ENCODE measurements at places on chromosomes 5 and 9. TPM values are rescaled to one million over a fixed set of nuclear protein-coding genes. Genes with fewer than 3 reads are reported as not detected.

The KCNN2 gene
- total RNA-seq: 21.7 TPM

DNA sequence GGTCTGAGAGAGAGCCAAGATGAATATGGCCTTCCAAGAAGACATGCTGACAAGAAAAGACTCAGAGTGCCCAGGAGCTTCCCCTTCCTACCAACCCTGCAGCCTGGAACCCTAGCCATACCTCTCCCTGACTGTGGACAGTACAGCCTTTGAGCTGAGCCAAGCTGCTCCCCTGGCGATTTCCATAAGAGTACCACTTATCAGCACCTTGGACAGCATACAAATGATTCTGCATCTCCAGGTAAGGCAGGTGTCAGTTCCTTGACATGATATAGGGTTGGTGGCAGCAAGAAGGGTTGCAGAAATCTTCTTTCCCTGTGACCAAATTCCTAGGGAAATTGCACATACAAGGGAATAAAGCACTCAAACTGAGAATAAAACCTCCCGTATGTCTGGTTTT, 58.3 kb downstream of the MFAP3 start:
- peaks cover 2% of the 10 kb centered on the region for H3K4me1 ChIP-seq
- no peak overlapping the region for H3K4me3 ChIP-seq

- H3K27me3 ChIP-seq: no peaks in the 10 kb centered on the region
- no peak overlapping the region for H3K27ac ChIP-seq
- DNase-seq: no peak
- no peaks in the 10 kb centered on the region for H3K4me1 ChIP-seq
Measured at GRCh38 chr5:172731680-172732074, 39.3 kb downstream of the DUSP1 start.

- H3K27me3 ChIP-seq: no peaks in the 10 kb centered on the region
- H3K4me1 ChIP-seq: no peaks in the 10 kb centered on the region
- peaks cover 80% of the 10 kb centered on the region for H3K36me3 ChIP-seq
- no peak overlapping the region for H3K27ac ChIP-seq
- H3K4me3 ChIP-seq: no peak overlapping the region
Measured at GRCh38 chr9:120397453-120397852, 182.5 kb downstream of the CDK5RAP2 start.

GRCh38 chr9:18185196-18185595, 288.8 kb upstream of the ADAMTSL1 start:
- H3K4me3 ChIP-seq: no peak overlapping the region
- H3K27me3 ChIP-seq: no peaks in the 10 kb centered on the region
- H3K27ac ChIP-seq: no peak overlapping the region
- no peaks in the 10 kb centered on the region for H3K4me1 ChIP-seq

DNA sequence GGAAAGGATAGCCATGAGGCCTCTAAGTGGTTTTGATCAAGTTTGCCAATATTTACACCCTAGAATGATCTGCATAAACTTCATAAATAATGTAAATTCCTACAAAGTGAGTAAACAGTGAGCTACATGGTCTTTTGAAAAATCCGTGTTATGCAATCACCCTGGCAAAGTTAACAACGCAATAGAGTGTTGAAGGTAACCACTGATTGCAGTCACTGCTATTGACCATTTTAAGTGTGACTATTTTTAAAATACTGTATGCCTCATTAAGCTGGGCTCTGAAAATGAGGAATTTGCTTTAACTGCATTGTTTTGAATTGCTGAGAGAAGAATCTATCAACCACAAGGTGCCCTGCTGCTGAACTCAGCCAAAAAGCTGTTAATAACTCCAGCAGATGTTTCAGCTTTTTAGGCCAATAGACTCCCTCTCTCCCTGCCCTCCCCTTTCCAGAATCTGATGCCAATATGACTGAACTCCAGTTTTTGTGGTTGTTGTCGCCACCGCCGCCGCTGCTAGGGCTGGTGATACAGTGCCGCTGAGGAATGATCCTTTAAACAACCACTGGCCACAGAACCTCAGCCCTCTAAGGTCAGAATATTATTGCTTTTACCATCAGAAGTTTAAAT, 35.3 kb upstream of the SMARCA2 start:
- no peaks in the 10 kb centered on the region for H3K27me3 ChIP-seq
- no peak for DNase-seq
- no peaks in the 10 kb centered on the region for H3K36me3 ChIP-seq
- H3K4me3 ChIP-seq: no peak overlapping the region
- H3K4me1 ChIP-seq: no peaks in the 10 kb centered on the region
- H3K27ac ChIP-seq: no peak overlapping the region

GRCh38 chr5:120326651-120327050, 137.4 kb upstream of the PRR16 start:
- no peak for DNase-seq
- H3K4me3 ChIP-seq: no peak overlapping the region
- H3K27ac ChIP-seq: no peak overlapping the region
- no peaks in the 10 kb centered on the region for H3K4me1 ChIP-seq

The BTNL9 gene
- total RNA-seq: 0.88 TPM

DNA sequence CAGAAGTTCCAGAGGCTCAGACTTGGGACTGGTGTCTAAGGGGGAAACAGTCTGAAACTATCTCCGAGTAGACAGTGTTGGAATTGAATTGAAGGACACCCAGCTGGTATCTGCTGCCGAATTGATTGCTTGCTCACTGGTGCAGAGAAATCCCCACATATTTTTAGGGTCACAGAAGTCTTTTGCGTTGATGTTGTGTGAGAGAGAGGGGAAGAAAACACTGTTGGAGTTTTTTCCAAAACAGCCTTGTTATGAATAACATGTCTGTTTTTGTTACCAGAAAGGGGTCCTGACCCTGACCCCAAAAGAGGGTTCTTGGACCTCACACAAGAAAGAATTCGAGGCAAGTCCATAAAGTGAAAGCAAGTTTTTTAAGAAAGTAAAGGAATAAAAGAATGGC, 81.3 kb downstream of the ALDH7A1 start:
- H3K4me3 ChIP-seq: no peak overlapping the region
- no peak for DNase-seq
- peaks cover 3% of the 10 kb centered on the region for H3K36me3 ChIP-seq
- no peaks in the 10 kb centered on the region for H3K27me3 ChIP-seq

The ADAMTS12 gene
- total RNA-seq: 6.2 TPM

The DND1 gene
- total RNA-seq: 2.3 TPM

GRCh38 chr9:137348769-137349470, 46.8 kb upstream of the NRARP start:
- H3K27me3 ChIP-seq: no peaks in the 10 kb centered on the region
- H3K36me3 ChIP-seq: peaks cover 5% of the 10 kb centered on the region
- H3K4me3 ChIP-seq: no peak overlapping the region
- no peak overlapping the region for H3K27ac ChIP-seq

The WDR70 gene
- 38.1 TPM for total RNA-seq

The LHX2 gene
- total RNA-seq: not detected

GRCh38 chr5:55146543-55147151, 13.3 kb upstream of the GPX8 start:
- no peak overlapping the region for H3K27ac ChIP-seq
- no peak overlapping the region for H3K4me3 ChIP-seq
- no peaks in the 10 kb centered on the region for H3K4me1 ChIP-seq
- H3K27me3 ChIP-seq: no peaks in the 10 kb centered on the region
- DNase-seq: peak; percentile 91

DNA sequence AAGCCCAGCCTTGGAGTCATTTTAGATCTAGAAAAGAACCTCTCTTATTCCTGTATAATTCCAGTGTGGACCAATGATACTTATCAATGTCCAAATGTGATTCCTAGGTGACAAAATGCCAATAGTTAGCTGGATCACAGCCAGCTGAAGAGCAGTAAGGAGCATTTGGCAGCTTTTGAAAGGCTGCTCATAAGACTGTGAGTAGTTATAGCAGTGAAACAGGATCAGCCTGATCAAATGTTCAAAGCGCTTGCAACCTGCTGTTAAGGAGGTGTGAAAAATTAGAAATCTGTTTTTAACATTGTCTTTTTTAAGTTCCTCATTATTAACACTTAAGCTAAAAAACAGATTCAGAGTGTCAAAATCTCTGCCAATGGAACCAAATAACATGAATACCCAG, 85.1 kb downstream of the SSBP2 start:
- H3K4me3 ChIP-seq: no peak overlapping the region
- H3K4me1 ChIP-seq: no peaks in the 10 kb centered on the region
- no peaks in the 10 kb centered on the region for H3K27me3 ChIP-seq
- H3K36me3 ChIP-seq: peaks cover 8% of the 10 kb centered on the region
- no peak for DNase-seq

The C9orf50 gene
- not detected for total RNA-seq

The KLHL3 gene
- total RNA-seq: 12.8 TPM

GRCh38 chr5:58885260-58885659, 302.4 kb downstream of the RAB3C start:
- peaks cover 4% of the 10 kb centered on the region for H3K36me3 ChIP-seq
- no peak for DNase-seq
- no peak overlapping the region for H3K4me3 ChIP-seq
- no peaks in the 10 kb centered on the region for H3K4me1 ChIP-seq
- no peak overlapping the region for H3K27ac ChIP-seq

DNA sequence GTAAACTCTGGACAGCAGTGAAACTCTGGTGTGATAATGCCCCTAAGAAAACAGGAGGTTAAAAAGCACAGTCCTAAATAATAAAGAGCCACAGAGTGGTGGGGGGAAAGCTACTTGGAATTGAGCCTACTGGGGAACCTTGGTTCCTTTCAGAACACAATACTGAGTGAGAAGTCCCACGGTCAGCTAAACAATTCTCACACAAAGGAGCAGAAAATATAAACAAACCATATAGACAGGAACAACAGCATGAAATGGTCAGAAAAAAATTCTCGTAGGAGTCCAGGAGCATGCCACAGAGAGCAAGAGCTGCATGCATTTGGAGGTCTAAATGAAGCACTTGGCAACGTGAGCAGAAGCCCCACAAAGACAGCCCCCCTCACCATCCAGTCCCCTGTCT, 56.0 kb downstream of the TEK start:
- H3K27ac ChIP-seq: no peak overlapping the region
- no peaks in the 10 kb centered on the region for H3K36me3 ChIP-seq
- peaks cover 2% of the 10 kb centered on the region for H3K4me1 ChIP-seq
- H3K27me3 ChIP-seq: no peaks in the 10 kb centered on the region
- DNase-seq: no peak

DNA sequence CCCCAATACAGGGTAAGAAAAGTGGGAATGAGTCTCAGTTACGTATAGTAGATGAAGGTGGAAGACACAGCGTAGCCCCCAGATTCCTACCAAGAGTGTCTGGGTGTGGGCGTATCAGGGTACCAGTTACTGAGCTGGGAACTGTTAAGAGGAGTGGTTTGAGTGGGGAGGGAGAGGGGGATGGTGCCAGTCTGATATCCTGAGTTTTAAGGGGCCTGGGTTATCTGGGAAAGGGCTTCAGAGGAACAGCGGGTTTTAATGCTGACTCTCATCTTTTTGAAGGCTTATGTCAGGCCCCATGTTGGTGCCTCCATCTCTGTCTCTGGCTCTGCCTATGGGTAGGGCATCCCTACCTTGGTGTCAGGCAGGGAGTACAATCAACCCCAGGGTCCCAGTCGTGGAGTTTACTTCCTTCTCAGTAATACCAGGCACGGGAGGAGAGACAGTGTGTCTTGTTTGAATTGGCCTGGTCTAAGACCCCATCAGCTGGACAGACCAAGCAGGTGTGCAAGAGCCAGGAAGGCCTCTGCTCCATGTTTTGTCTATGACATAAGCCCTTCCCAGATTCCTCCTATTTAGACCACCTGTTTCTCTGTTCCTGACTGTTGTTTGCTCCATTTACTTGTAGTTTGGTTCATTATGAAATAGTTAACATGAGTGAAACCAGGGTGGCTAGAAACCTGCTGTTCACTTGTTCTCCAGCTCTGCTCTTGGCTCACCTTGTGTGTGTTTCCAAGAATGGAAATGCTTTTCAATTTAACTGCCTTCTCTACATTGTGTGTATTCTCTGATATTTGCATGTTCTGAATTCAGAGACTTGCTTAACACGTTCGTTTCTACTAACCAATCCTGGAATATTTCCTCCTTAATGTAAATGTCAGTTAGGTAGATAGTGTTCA, 125.6 kb downstream of the DAB2IP start:
- H3K27me3 ChIP-seq: no peaks in the 10 kb centered on the region
- DNase-seq: no peak
- no peaks in the 10 kb centered on the region for H3K4me1 ChIP-seq
- H3K4me3 ChIP-seq: no peak overlapping the region
- no peak overlapping the region for H3K27ac ChIP-seq
- peaks cover 45% of the 10 kb centered on the region for H3K36me3 ChIP-seq

GRCh38 chr5:40502736-40503135, 177.0 kb upstream of the PTGER4 start:
- H3K4me1 ChIP-seq: no peaks in the 10 kb centered on the region
- no peak for DNase-seq
- H3K27me3 ChIP-seq: no peaks in the 10 kb centered on the region
- H3K36me3 ChIP-seq: no peaks in the 10 kb centered on the region

GRCh38 chr9:124264823-124265233, 7.1 kb downstream of the NEK6 start:
- H3K27me3 ChIP-seq: no peaks in the 10 kb centered on the region
- H3K4me3 ChIP-seq: peak overlapping the region; percentile 11
- H3K4me1 ChIP-seq: peaks cover 11% of the 10 kb centered on the region
- no peak for DNase-seq
- no peak overlapping the region for H3K27ac ChIP-seq

Data from H9 (cell line).